ENCODE measurements at places on chromosomes 7 and 10.
A peak's percentile ranks its signal among the peaks of the same experiment; 100 is the strongest.

DNA sequence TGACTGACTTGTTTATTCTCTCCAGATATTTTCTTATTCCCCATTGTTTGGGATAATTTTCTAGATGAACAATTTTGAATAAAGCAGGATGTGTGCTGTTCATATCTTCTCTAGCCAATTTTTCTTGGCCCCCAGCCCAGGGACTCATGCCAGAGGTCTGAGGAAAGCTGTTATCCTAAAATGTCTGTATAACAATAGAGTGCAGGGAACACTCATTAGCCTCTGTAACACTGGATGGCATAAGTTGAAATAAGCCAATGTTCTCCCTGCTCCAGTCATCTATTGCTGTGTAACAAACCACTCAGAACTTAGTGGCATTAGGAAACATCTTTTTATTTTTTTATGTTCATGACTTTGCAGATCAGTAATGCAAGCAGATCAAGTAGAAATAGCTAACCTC is 121.7 kb upstream of the TRIM24 start:
- no peak for DNase-seq

GRCh38 chr10:95346715-95347401 is 56.1 kb upstream of the PDLIM1 start:
- DNase-seq = no peak

DNA sequence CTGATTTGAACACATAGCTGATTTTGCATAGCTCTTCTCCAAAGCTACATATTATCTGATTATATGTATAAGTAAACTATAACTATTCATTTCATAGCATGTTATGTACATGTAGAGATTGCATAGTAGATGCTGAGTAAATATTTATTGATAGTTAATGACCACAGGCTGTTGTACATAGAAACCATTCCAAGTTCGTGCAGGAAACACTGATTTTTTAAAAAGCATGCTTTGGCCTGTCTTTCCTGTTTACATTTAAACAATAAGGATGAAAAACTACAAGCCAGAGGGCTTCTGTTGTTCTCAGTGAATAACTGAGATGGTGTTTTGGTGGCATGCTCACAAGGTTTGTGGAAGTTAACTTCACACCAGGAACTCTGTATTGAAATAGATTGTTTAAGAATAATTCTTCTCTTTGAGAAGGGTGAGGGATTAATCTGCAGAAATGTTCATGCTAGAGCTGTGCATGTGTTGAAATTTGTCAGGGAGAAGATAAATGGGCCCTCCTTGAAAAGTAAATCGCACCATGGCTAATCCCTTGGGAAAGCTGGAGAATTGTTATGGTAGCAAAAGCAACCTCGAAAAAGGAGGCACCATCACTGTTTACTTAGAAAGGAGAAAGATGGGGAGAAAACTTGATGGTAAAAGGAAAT is 120.2 kb upstream of the SP8 start:
- no peak for DNase-seq

GRCh38 chr10:97570146-97570788 is 2.3 kb upstream of the ANKRD2 start:
- no peak for DNase-seq

GRCh38 chr7:43612599-43613589 is 30.0 kb downstream of the STK17A start:
- DNase-seq = no peak

- no peak for DNase-seq
Observed at GRCh38 chr10:17122726-17123661, 6.6 kb downstream of the CUBN start.

DNA sequence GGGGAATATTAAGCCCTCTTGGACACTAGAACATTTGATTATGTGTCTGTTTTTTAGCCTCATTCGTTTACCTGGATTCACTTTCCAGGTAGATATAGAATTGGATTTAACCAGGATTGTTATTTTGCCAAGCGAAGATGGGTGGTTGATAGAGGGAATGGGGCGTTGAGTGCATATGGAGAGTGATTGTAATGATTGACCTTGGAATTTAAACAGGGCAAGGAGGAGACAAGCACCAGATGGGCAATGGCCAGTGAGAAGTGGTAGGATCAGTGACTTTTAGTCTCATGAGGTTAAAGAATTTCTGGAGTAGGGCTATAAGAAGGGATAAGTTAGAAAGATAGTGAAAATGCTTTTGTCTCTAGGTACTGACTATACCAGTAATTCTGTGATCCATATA is 211.2 kb upstream of the CSTF2T start:
- no peak for DNase-seq

DNA sequence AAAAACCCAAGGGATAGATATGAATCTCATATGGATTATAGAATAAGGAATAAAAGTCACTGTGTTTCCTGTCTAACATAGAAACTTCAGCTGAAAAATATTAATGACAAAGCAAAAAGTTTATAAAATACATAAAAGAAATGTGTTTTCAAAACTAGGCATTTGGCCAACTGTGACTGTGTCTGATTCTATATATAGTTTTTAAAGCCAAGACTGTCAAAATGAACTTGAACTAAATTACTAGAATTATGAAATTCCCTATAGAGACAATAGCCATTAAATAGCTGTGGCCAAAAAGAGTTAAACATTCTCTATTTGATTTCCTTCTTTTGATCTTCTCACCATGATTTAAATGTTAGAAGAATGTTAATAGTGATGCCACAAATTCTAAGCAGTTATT is 311.2 kb upstream of the SEMA3D start:
- no peak for DNase-seq

DNA sequence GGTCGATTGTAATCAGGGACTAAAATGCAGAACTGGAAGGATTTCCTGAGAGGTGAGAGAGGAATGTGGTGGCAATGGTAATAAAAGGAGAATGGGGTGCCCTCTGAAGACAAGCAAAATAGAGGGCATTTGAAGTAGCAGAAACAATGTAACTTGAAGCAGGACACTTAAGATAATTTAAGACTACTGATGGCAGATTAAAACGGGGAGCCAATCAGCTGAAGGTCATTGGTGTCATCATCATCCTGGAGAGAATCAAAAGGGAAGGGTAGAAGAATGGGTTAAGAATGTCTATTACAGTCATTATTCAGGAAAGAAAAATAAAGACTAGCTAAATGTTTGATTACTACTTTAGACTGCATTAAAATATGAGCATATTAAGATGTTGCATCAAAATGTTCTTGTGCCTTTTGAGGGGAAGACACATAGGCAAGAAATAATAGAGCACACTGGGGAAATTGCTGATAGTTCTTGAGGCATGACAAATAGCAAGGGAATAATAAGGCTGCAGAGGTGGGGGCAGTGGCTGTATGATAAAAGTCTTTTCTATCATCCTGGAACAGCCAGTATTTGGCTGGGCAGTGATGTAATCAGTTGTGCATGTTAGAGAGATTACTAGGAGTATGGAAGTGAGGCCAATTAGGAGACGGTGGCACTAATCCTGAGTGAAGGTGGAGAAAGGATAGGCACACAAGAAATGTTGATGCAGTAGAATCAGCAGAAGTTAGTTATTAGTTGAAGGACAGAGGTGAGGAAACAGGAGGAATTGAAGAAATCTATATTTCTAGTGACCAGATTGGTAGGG is 60.2 kb downstream of the CCDC71L start:
- DNase-seq = no peak

- DNase-seq = no peak
Observed at GRCh38 chr7:44386139-44386913, 60.9 kb upstream of the CAMK2B start.

- DNase-seq = no peak
Observed at GRCh38 chr7:4822677-4823076, 39.2 kb downstream of the PAPOLB start.

DNA sequence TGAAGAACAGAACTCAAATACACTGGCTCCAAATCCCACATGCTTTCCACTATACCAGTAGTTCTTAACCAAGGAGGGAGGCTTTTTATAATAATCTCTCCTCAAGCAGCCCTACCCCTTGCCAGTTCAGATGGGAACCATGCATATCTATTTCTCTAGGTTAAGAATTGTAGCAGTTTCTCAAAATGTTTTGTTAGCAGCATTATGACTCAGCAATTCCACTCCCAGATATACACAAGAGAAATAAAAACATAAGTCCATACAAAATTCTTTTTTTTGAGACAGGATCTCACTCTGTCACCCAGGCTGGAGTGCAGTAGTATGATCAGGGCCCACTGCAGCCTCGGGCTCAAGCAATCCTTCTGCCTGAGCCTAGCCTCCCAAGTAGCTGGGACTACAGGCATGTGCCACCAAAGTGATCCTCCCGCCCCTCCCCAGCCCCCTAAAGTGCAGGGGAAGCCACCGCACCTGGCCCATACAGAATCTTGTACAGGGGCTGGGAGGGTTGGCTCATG is 18.1 kb downstream of the YWHAG start:
- DNase-seq = no peak

- DNase-seq = no peak
Observed at GRCh38 chr10:78346721-78347120, 313.1 kb downstream of the RPS24 start.

- DNase-seq = no peak
Observed at GRCh38 chr10:89887830-89888229, 186.4 kb downstream of the KIF20B start.

GRCh38 chr10:8919280-8919679 is 864.8 kb downstream of the GATA3 start:
- no peak for DNase-seq

- no peak for DNase-seq
Observed at GRCh38 chr7:24609059-24609458, 35.8 kb downstream of the PALS2 start.

GRCh38 chr7:129110258-129110981 is 34.1 kb upstream of the TSPAN33 start:
- no peak for DNase-seq

- no peak for DNase-seq
Observed at GRCh38 chr7:30032310-30033125, 4.3 kb downstream of the PLEKHA8 start.

- no peak for DNase-seq
Observed at GRCh38 chr7:83504330-83504729, 144.6 kb downstream of the SEMA3E start.

GRCh38 chr10:95388539-95388938 is 97.7 kb upstream of the PDLIM1 start:
- DNase-seq = no peak

DNA sequence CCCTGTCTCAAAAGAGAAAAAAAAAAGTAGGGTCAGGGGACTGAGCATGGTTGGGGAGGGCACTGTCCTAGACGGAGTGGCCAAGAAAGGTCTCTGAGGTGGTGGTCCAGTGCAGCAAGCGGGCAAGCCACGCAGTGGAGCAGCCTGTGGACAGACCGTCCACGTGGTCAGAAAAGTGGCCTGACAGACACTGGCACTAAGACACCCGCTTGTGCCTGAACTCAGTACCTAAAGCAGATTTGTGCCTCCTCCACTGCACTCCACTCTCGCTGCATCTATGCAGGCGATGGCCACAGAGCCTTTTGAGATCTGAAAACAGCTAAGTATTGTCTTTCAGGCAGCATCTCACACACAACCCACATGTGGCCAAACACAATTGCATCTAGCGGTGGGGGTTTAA is 8.8 kb downstream of the ASB10 start:
- peak; percentile 18 for DNase-seq

GRCh38 chr10:43421201-43421507 is 12.2 kb upstream of the HNRNPF start:
- DNase-seq = no peak

- no peak for DNase-seq
Observed at GRCh38 chr7:157053118-157053517, 42.7 kb upstream of the MNX1 start.

DNA sequence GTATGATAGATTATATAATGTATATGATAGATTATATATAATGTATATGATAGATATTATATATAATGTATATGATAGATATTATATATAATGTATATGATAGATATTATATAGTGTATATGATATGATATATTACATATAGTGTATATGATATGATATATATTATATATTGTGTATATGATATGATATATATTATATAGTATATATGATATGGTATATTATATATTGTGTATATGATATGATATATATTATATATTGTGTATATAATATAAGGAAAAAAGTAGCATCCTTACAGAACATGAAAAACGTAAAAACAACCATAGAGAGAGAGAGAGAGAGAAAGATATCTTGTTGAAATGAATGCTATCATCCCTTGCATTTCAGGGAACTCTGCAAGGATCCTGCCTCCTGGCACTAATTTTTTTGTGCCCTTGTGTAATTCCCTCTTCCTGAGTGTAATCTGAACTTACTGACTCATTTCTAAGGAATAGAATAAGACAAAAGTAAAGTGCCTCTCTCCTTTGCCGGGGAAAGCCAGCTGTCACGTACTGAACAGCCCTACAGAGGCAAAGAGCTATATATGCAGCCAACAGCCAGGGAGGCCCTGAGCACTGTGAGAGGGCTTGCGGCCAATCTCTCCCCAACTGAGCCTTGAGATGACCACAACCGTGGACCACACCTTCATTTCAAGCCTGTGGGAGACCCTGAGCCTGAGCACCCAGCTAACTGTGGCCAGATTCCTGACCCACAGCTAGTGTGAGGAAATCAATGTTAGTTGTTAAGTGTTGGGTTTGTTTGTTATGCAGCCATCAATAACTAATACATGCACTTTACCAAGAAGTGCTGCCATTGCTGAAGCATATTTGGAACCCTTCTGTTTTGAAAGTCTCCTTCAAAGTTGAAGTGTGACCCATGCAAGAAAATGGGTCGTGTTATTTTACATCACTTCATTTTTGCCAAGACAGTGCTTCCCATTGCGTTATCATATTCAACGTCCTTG is 61.1 kb upstream of the EZH2 start:
- DNase-seq = no peak

DNA sequence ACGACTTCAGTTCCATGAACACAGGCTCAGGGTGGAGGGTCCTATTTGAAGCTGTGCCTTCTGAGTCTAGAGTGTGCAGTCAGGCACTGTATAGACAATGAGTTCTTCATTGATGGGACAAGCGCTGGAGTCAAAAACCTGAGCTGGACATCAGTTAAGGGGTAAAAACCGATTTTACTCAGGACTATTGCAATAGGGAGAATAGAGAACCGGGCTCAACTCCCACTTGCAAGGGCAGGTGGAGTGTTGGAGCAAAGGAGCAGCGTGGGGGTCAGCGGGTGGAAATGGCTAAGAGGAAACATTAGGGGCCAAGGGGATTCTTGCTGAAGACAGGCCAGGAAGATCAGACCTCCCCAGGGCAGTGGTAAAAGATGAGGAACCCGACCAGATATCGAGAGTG is 28.5 kb downstream of the PRLHR start:
- no peak for DNase-seq

- DNase-seq = no peak
Observed at GRCh38 chr7:139655305-139655704, 122.5 kb downstream of the HIPK2 start.
